ENCODE measurements at places on chromosomes 1 and 21. TPM values are rescaled to one million over a fixed set of nuclear protein-coding genes. Genes with fewer than 3 reads are reported as not detected.

GRCh38 chr1:58885998-58886397, 102.2 kb upstream of the JUN start:
- DNase-seq, result no peak
- H3K4me1 ChIP-seq, result peaks cover 18% of the 10 kb centered on the region
- H3K4me3 ChIP-seq, result no peak overlapping the region
- no peaks in the 10 kb centered on the region for H3K36me3 ChIP-seq
- H3K27ac ChIP-seq, result no peak overlapping the region
- H3K27me3 ChIP-seq, result no peaks in the 10 kb centered on the region

- no peak overlapping the region for H3K27ac ChIP-seq
- no peak overlapping the region for H3K4me3 ChIP-seq
- peaks cover 74% of the 10 kb centered on the region for H3K36me3 ChIP-seq
- H3K27me3 ChIP-seq, result no peaks in the 10 kb centered on the region
Measured at GRCh38 chr21:46655230-46655629, 19.8 kb downstream of the PRMT2 start.

DNA sequence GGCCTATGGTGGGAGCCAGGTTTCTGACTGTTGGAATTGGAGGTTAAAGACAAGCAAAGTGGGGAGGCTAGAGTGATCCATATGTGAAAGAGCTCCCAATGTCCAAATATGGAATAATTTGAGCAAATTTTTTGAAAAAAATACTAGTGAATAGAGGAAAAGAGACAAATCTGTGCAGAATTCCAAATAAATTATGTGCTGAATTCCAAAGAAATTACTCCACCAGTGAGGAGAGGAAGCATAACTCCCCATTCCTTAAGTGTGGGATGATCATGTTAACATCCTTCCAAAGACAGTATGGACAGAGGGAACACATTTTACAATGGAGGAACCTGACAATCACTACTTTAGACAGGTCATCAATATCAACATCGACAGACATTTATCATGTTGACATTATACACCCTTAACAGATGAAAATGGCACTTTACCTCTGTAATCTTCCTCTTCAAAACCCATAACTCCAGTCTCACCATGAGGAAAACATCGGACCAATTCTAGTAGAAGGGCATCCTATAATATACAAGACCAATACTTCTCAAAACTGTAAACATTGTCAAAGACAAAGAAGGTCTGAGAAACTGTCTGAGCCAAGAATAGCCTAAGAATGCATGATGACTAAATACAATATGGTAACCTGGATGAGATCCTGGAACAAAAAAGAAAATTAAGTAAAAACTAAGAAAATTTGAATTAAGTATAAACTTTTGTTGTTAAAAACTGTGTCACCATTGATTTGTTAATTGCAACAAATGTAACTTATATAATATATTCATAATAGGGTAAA, 71.5 kb upstream of the RGS4 start:
- no peaks in the 10 kb centered on the region for H3K4me1 ChIP-seq
- H3K27me3 ChIP-seq, result no peaks in the 10 kb centered on the region
- no peak for DNase-seq
- H3K27ac ChIP-seq, result no peak overlapping the region

DNA sequence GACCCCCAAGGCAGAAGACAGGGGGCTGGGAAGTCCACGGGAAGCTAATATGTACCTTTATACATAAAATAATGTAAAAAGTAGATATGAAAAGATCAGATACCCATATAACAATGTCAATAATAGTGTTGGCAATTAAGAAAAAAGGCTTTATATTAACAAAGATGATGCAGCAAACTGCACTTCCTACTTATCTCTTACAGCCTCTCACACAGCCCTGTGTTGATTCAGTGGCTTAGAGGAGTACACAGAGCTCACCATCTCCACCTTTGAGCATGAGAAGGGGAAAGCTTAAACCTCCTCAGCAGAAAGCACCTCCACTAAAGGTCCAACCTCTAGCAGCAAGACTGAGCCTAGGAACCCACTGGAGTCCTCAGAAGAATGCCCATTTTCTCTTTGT, 7.2 kb upstream of the VSIG8 start:
- peaks cover 81% of the 10 kb centered on the region for H3K27me3 ChIP-seq
- H3K4me3 ChIP-seq, result no peak overlapping the region
- H3K27ac ChIP-seq, result no peak overlapping the region
- no peaks in the 10 kb centered on the region for H3K4me1 ChIP-seq

GRCh38 chr1:107877745-107878144, 87.2 kb downstream of the VAV3 start:
- no peaks in the 10 kb centered on the region for H3K4me1 ChIP-seq
- no peak overlapping the region for H3K27ac ChIP-seq
- no peak for DNase-seq

GRCh38 chr1:193265716-193266115, 79.3 kb upstream of the B3GALT2 start:
- H3K27ac ChIP-seq, result no peak overlapping the region
- H3K4me3 ChIP-seq, result no peak overlapping the region
- peaks cover 29% of the 10 kb centered on the region for H3K36me3 ChIP-seq
- no peak for DNase-seq
- no peaks in the 10 kb centered on the region for H3K27me3 ChIP-seq
- H3K4me1 ChIP-seq, result no peaks in the 10 kb centered on the region

Gene AMIGO1
- total RNA-seq, result 7.2 TPM

Gene AGPAT3
- 40.3 TPM for total RNA-seq

Gene PRR9
- not detected for total RNA-seq
